NCI-H187 treated with DMSO at 0.1 percent for 48 hours (cell line): ENCODE measurements at places on chromosomes 13 and 19.

DNA sequence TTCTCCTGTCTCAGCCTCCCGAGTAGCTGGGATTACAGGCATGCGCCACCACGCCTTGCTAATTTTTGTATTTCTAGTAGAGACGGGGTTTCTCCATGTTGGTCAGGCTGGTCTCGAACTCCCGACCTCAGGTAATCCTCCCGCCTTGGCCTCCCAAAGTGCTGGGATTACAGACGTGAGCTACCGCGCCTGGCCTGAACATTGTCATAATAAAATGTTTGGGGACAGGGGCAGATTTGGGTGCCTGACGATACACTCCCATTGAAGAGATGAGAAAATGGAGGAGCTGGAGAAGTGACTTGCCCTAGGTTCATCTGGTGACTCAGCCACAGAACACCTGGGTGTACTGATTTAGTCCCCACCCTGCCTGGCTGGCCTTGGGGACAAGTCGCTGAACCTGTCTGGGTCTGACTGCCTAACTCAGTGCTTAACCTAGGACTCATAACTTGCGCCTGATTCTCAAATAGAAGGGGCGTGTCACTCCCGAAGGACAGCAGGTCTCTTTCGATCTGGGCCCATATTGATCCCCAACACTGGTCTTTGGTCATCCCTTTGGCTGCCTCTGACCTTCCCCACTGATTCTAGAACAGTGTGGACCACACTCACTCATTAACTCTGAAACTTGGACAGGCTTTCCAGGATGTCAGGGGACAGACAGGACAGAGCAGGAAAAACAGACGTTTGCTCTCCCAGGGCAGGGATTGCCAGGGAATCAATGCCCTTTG lies 7.6 kb upstream of the BICRA start:
- DNase-seq = no peak

DNA sequence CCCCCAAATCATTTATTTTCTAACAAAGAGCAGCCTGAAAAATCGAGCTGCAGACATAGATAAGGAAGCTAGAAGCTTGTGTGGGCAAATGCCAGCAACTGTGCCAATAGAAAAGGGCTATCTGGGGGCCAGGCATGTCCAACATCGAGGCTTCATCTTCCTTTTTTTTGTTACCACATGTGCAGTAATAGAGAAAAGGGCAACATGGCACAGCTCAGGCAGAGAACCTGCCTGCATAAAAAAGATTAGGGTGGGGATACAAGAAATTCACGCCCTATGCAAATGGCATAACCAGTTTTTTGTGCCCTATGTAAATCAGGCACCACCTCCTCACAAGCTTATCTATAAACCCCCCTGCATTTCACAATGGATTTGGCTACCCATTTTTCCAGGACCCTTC lies 60.4 kb upstream of the ABCC4 start:
- DNase-seq = no peak

- DNase-seq = no peak
Measured at GRCh38 chr19:17977021-17977420, 10.1 kb downstream of the KCNN1 start.

GRCh38 chr13:99665711-99666110 lies 164.4 kb downstream of the TM9SF2 start:
- no peak for DNase-seq

- no peak for DNase-seq
Measured at GRCh38 chr19:41707502-41707812, 969 bp upstream of the CEACAM5 start.

GRCh38 chr13:46795321-46795720 lies 1.6 kb downstream of the ESD start:
- DNase-seq = no peak

DNA sequence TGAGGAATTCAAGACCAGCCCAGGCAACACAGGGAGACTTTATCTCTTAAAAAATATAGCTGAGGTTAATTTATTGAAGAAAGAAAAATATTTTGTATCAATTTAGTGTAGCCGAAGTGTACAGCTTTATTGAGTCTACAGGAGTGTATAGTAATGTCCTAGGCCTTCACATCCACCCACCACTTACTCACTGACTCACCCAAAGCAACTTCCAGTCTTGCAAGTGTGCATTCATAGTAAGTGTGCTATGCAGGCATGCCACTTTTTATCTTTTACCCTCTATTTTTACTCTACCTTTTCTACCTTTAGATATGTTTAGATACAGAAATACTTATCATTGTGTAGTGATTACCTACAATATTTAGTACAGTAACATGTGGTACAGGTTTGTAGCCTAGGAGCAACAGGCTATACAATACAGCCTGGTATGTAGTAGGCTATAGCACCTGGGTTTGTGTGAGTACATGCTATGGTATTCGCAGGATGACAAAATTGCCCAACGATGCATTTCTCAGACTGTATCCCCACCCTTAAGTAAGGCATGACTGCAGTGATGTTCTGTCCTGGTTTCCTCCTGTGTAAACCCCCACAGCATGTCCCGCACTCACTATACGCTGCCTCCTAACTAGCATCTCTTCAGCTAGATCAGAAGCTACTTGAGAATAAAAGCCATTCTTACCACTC lies 15.3 kb upstream of the ATP12A start:
- DNase-seq = no peak
